ENCODE measurements at places on chromosomes 3 and 15. TPM values are rescaled to one million over a fixed set of nuclear protein-coding genes. Genes with fewer than 3 reads are reported as not detected.

C15orf62 gene
- total RNA-seq, result 2.9 TPM

CHST13 gene
- total RNA-seq, result 4.2 TPM

ACSBG1 gene
- 3.4 TPM for total RNA-seq

AGBL1 gene
- total RNA-seq, result not detected

Data from vagina (tissue), 2 donors.